ENCODE measurements at places on chromosomes 13 and 19.
A peak's percentile ranks its signal among the peaks of the same experiment; 100 is the strongest.

DNA sequence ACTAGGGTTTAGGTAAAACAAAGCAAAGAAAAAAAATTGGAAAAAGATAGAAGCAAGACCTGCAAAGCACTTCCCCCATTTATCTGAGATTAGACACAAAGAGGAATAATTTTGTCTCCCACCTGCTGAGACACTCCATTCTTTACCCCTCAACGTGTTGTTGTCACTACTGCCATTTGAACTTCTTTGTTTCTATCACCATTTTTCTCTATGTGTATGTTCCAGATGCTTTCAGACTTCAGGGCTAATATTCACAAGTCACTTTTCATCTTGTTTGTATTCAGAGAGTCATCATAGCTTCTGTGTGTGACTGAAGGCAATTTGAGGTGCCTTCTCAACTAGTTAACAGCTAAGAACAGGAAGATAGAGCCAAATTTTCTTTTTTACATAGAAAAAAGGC is 512.5 kb downstream of the TBC1D4 start:
- no peak for DNase-seq

DNA sequence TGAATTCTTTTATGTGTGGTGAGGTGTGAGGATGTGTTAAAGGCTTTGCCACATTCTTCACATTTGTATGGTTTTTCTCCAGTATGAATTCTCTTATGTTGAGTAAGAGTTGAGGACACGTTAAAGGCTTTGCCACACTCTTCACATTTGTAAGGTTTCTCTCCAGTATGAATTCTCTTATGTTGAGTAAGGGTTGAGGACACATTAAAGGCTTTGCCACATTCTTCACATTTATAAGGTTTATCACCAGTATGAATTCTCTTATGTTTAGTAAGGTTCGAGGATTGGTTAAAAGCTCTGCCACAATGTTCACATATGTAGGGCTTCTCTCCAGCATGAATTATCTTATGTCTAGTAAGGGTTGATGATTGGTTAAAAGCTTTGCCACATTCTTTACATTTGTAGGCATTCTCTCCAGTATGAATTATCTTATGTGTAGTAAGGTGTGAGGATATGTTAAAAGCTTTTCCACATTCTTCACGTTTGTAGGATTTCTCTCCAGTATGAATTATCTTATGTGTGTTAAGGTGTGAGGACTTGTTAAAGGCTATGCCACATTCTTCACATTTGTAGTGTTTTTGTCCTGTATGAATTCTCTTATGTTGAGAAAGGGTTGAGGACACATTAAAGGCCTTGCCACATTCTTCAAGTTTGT is 27.1 kb downstream of the ZNF724 start:
- DNase-seq: no peak

- no peak for DNase-seq
Measured at GRCh38 chr13:48165727-48166126, 67.3 kb upstream of the ITM2B start.

- DNase-seq: no peak
Measured at GRCh38 chr13:46213242-46213641, 1.5 kb downstream of the LRRC63 start.

- no peak for DNase-seq
Measured at GRCh38 chr19:44741258-44741731, 7.2 kb upstream of the BCL3 start.

- DNase-seq: no peak
Measured at GRCh38 chr19:41529484-41530183, 46.3 kb upstream of the CEACAM21 start.

- DNase-seq: no peak
Measured at GRCh38 chr13:37663724-37664123, 65.2 kb upstream of the POSTN start.

- no peak for DNase-seq
Measured at GRCh38 chr19:31838163-31838815, 489.1 kb upstream of the TSHZ3 start.

DNA sequence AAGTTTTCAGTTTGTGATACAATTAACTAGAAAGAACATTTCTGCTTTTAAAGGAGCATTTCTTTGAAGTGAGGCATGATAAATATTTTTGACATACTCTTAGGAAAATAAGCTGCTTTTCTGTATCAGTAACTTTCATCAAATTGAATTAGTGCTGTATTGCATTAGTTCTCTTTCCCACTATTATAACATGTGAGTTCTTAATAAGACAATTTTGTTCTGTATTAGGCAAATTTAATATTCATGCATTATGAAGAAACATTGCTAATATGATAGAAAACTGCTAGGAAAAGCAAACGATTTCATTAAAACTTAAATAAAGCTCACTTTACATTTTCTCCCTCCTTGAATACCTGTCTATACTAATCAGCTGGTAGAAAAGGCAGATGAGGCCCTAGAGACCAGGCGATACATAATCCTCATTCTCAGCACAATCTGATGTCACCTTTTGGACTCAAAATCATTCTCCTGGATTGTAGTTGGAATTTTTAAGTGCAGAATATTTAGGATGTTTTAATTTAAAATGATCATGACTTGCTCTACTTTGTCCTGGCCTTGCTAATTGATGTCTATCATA is 1636.8 kb downstream of the PCDH9 start:
- DNase-seq: no peak

- DNase-seq: no peak
Measured at GRCh38 chr13:50919277-50919676, 9.7 kb downstream of the RNASEH2B start.

- DNase-seq: no peak
Measured at GRCh38 chr19:48120505-48120904, 9.9 kb upstream of the PLA2G4C start.

GRCh38 chr19:7636691-7637373 is at the start of gene STXBP2:
TSS of gene STXBP2 (plus strand) at chr19:7637110. CDS start at chr19:7637150, 40 bp downstream.
- peak; percentile 90 for DNase-seq

DNA sequence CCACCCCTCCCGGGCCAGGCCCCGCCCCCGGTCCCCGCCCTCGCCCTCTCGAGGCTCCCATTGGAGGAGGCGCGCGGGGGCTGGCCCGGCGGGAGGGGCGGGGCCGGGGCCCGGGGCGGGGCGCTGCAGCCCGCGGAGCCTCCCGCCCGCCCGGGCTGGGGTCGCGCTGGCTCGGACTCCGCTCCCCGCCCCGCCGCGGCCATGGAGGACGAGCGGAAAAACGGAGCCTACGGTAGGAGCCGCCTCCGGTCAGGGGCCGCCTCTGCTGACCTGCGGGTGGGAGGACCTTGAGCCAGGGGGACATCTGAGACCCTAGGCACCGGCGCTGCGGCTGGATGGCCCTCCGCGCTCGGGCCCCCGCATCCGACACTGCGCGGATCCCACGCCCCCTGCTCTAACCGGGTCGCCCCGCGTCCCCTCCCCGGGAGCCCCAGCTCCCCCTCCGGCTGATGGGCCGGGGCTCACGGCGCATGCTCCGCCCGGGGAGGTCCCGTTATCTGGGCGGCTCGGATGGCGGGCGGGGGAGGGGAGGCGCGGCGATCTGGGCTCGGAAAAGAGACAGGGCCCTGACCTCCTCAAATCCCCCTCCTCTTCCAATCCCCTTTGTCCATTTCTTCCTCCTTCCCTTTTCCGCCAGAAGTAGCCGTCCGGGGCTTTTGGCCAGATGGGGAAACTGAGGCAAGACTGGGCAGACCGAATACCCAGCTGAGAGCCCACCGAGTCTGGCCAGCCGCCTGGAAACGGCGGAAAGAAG is 15.4 kb upstream of the AP1M2 start:
- peak; percentile 75 for DNase-seq

DNA sequence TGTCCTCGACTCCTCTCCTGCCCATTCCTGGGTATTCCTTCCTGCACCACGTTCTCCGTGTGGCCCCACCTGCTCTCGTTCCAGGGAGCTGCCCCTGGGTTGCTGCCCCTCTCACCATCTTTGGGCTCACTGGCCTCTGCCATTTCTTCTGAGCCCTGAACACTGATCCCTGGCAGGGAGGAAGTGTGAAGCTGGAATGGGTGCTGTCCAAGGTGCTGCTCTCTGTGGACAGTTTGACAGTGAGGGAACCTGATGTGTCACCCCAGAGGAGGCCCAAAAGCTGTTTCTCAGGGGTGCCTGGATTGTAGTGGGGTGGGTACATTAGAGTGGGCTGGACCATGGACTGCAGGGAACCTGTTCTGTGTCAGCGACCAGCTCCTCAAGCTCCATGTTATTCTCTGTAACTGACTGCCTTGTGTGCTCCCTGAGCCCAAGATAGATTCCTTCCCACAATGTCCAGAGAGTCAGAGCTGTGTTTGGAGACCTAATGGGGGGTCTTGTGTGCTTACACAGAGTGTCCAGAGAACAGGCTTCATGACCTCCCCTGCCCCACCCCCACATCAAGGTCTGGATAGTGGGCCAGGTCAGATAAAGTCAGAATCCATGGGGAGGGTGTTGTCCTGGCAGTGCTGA is 7.2 kb upstream of the CEACAM8 start:
- DNase-seq: no peak

GRCh38 chr19:42285541-42285941 is 16.4 kb upstream of the PRR19 start:
- DNase-seq: no peak

GRCh38 chr13:46885018-46885417 is 11.8 kb downstream of the HTR2A start:
- no peak for DNase-seq

GRCh38 chr19:2867025-2867991 is at the start of gene ZNF556:
TSS of gene ZNF556 (plus strand) at chr19:2867335. CDS start at chr19:2867422, 87 bp downstream.
- DNase-seq: no peak

GRCh38 chr19:11633223-11633622 is 35.9 kb downstream of the ZNF627 start:
- DNase-seq: no peak

DNA sequence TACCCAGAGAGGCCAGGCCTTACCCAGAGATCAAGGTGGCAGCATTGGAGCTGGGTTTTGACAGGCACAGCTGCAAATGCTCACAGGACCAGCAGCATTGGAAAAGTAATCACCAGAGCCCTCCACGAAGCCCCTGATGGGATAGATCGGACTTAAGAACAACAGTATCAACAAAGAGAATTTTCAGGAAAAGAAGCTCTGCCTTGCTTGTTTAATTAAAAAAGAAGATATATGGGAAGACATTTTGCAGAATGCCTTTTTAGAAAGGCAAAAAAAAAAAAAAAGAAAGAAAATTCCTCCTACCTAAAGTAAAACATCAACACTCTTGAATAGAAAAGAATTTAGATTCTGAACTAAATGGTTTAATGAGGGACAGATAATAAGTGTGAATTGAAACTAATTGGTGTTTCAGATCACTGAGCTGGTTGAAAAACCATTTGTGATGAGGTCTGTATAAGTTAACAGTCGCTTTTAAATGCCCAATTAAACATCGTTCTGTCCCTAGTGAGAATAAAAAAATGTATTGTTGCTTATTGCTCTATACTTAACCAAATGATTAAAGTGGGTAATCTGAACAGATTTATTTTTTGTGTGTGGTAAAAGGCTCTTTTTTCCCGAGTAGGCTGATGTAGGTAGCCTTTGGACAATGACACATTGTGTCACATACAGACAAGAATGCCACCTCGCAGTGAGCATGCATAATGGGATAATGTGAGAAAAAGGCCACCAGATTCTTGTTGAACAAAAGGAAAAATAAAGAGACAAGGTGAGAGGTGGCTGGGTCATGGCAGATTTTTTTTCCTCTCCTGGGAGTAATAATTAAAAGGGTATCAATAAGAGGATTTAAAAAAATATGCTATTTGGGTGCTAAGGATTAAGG is 93.0 kb upstream of the ARGLU1 start:
- DNase-seq: no peak

- no peak for DNase-seq
Measured at GRCh38 chr13:93984876-93985275, 494.6 kb downstream of the DCT start.

- DNase-seq: no peak
Measured at GRCh38 chr19:28966737-28967399, 246.1 kb downstream of the UQCRFS1 start.

- DNase-seq: no peak
Measured at GRCh38 chr19:55441692-55442321, 1.3 kb downstream of the SHISA7 start.

GRCh38 chr13:34156841-34157365 is 339.0 kb downstream of the RFC3 start:
- DNase-seq: no peak

GRCh38 chr19:46607448-46607841 is 6.3 kb downstream of the CALM3 start:
- no peak for DNase-seq

GRCh38 chr19:1977120-1977519 is 36.1 kb downstream of the CSNK1G2 start:
- DNase-seq: no peak
